ENCODE measurements at places on chromosomes 5 and 9. TPM values are rescaled to one million over a fixed set of nuclear protein-coding genes. Genes with fewer than 3 reads are reported as not detected.

The TRAF1 gene
- total RNA-seq: 3.4 TPM

The SURF1 gene
- 38.0 TPM for total RNA-seq

The PCDHGB5 gene
- total RNA-seq: 32.0 TPM

The DNM1 gene
- total RNA-seq: 5.6 TPM

The SLC6A19 gene
- not detected for total RNA-seq

The GZMA gene
- total RNA-seq: not detected

The GPBP1 gene
- 36.5 TPM for total RNA-seq

The PCDHGA8 gene
- total RNA-seq: 1.4 TPM

The ABITRAM gene
- total RNA-seq: 11.7 TPM

The CD14 gene
- 1.3 TPM for total RNA-seq

The TYRP1 gene
- total RNA-seq: not detected

The DOCK8 gene
- total RNA-seq: 0.25 TPM

The FGD3 gene
- total RNA-seq: not detected

The CEL gene
- total RNA-seq: 0.10 TPM

Measured in cardiac ventricle fibroblast (primary cell).